ENCODE measurements at places on chromosomes 11 and 22.
A peak's percentile ranks its signal among the peaks of the same experiment; 100 is the strongest.

- DNase-seq, result no peak
These were observed 32.3 kb downstream of the ADAMTS15 start for GRCh38 chr11:130480711-130481140.

DNA sequence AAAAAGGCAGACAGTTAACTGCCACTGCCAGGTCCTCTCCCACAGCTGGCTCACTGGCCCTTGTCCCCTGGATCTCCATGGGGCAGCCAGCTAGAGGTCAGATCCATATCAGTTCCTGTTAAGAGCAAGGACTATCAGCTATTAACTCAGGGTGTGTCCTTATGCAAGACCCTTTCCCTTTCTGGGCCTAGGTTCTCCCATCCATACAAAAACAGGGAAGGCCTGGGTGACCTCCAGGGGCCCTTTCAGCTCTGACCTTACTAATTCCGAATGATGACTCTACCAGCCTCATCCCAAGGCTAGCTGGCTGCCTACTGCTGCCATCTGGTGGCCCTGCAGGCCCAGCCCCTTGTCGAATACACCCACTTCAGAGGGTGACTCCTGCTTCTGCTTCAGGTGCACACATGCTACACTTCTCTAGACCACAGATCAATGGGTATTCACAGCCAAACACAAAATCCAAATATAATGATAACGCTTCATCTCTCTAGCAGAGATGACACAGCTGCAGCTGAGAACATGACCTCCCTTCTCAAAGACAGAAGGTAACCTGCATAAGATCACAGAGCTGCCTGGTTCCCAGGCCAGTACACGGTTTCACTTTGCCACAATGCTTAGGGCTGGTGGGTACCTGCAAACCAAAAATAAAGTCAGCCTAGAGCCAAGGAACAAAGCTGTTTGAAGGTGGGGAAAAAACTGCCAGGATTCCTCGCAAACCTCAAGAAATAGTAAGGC is 34.1 kb downstream of the SERGEF start:
- DNase-seq, result no peak

DNA sequence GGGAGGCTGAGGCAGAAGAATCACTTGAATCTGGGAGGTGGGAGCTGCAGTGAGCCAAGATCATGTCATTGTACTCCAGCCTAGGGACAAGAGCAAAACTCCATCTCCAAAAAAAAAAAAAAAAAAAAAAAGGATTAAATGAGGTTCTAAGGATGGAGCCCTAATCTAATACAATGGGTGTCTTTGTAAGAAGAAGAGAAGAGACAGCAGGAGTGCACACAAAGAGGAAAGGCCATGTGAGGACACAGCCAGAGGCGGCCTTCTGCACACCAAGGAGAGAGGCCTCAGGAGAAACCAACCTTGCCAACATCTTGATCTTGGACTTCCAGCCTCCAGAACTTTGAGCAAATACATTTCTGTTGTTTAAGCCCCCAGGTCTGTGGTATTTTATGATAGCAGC is 66.6 kb upstream of the CECR2 start:
- no peak for DNase-seq

- no peak for DNase-seq
These were observed 10.6 kb downstream of the FRMD8 start for GRCh38 chr11:65396769-65397745.

DNA sequence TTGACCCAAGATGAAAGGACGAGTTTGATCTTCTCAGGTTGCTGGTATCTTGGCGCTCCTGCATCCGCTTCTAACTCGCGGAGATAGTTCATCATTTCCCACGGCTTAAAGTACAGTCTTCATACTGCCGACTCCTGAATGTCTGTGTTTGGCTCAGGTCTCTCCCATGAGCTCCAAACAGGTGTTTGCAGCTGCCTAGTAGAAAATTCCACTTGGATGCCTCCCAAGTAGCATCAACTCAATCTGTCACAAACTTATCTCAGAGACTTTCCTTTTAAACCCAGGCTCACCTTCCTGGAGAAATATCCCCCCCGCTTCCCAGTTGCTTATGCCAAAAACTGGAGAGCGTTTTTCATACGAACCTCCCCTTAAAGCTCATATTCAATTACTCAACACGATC is 986.5 kb downstream of the TBC1D22A start:
- no peak for DNase-seq

GRCh38 chr11:100593291-100593690 is 93.8 kb upstream of the ARHGAP42 start:
- DNase-seq, result no peak

GRCh38 chr22:39457556-39458443 is 988 bp downstream of the MGAT3 start:
- DNase-seq, result no peak

DNA sequence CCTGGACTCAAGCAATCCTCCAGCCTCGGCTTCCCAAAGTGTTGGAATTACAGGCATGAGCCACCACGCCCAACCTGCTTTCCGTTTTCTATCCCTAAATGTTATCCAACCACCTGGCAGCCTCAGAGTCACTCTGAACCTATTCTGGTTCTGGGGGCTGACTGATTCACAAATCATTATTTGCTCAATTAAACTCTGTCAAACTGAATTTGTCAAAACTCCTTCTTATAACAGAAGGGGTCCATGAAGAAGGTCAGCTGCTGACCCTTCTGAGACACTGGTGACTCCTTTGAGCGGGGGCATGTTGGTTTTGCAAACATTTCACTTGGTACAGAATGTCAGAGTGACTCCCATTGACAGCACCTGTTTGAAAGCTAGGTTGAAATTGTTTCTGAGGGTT is 1.8 kb upstream of the VPS37C start:
- no peak for DNase-seq

GRCh38 chr11:44005063-44005701 is 42.6 kb upstream of the ACCSL start:
- no peak for DNase-seq

GRCh38 chr11:119193001-119193400 is 7.7 kb downstream of the NHERF4 start:
- no peak for DNase-seq

DNA sequence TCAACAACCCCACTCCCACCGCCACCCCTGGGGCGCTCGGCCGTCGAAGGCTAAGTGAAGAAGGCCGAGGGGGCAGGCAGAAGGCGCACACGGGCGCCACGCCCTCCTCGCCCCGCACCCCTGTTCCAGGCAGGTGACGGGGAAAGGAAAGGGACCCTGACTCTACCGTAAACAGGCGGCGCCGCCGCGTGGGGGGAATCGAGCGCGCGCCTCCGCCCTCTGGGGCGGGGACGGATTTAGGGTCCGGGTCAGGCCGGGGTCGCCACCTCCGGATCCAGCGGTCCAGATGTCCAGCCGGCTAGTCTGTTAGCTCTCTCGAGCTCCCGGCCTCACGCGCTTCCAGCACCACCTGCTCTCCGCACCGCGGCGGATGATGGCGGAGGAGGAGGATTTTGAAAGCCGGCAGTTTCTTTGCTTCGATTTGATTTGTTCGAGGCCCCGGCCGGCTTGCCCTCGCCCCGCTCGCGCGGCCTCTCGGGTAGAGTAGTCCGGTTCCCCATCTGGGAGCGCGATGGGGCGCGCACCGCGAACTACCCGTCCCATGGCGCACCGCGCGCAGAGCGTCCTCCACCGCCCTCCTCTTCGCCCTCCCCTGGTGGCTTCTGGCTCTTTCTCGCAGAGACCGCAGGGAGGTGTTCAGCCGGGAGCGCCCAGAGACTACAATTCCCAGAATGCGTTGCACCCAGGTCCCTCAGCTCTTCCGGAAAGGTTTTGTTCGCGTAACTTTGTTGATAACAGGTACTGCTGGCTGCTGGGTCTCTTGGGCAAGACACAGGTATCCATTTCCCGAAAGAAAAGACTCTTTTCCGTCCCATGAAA is at the start of gene RANGAP1:
TSS of gene RANGAP1 (minus strand) at position 368 of the 819 bp plus-strand sequence. CDS start 5,143 bp downstream, outside the sequence.
- DNase-seq, result peak; percentile 97

- DNase-seq, result no peak
These were observed 417.8 kb upstream of the CCDC179 start for GRCh38 chr11:23278121-23278520.

- no peak for DNase-seq
These were observed 26.1 kb upstream of the RIC3 start for GRCh38 chr11:8194956-8195355.

DNA sequence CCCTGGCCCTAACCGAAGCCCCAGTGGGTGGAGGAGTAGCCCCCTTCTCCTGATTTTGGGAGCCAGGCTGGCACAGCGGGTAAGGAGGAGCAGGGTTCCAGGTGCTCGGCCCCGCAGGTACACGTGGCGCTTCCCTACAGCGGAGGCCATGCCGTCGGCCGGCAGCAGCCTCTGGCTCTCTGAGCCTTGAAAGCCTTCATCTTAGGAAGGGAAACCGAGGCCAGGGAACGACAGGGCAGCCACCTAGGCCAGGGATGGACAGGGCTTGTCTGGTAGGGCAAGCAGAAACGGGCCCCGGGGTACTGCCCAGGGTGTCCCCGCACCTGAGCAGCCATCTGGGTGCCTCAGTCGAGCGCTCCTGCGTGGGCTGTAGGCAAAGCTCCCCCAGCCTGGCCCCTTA is 28.7 kb downstream of the MOB2 start:
- no peak for DNase-seq
